ENCODE measurements at places on chromosomes 3 and 15.

GRCh38 chr3:122067214-122067550, 12.0 kb downstream of the CD86 start:
- no peak for DNase-seq

- DNase-seq: no peak
Observed at GRCh38 chr15:81117136-81117535, 16.9 kb upstream of the CFAP161 start.

DNA sequence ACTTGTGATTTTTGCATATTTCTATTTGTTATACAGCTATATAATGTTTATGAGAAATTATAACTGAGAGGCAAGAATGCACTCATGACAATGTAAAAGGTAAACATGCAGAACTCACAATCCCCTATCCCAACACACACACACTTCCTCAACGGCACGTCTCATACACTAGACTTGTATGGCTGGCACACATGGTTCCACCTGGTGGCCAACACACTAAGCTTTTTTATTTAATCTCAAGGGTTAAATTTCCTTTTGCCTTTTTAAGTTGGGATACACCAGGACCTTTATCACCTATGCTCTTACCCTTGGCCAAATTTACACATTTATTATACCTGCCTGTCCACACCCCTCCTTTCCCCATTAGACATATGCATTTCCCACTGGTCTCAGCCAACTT, 88.6 kb upstream of the PSMD6 start:
- DNase-seq: no peak

DNA sequence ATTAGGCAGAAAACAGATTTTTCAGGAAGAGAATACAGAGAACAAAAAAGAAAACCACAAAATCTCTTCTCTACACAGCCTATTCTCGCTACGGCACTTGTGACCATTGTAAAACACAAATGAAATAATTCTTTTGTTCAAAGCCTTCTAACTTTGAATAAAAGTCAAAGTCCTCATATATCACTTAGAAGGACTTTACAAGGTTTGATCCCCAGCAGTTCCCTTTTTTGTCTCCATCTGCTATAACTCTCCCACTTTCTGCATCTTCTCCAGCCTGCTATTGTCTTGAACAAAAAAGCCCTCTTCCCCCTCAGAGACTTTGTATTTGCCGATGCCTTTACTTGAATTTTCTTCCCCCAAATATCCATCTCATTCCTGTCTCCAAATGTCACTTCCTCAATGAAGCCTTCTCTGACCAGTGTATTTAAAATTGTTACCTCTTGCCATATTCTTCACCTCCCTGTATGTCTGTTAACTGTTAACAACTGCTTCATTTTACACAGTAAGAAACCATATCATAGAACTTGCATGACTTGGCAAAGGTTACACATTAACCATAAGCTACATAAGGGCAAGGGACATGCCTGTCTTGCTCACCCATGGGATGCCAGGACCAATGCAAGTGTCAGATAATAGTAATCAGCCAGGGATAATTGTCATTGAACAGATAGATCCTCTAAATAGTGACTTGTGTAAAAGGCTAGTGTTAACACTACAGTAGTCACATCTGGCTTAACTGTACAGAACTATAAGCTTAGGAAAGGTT, 122.4 kb downstream of the CBLB start:
- DNase-seq: no peak

GRCh38 chr3:53236112-53236841, 19.5 kb downstream of the TKT start:
- no peak for DNase-seq

GRCh38 chr3:27943106-27943505, 221.0 kb upstream of the EOMES start:
- DNase-seq: no peak

DNA sequence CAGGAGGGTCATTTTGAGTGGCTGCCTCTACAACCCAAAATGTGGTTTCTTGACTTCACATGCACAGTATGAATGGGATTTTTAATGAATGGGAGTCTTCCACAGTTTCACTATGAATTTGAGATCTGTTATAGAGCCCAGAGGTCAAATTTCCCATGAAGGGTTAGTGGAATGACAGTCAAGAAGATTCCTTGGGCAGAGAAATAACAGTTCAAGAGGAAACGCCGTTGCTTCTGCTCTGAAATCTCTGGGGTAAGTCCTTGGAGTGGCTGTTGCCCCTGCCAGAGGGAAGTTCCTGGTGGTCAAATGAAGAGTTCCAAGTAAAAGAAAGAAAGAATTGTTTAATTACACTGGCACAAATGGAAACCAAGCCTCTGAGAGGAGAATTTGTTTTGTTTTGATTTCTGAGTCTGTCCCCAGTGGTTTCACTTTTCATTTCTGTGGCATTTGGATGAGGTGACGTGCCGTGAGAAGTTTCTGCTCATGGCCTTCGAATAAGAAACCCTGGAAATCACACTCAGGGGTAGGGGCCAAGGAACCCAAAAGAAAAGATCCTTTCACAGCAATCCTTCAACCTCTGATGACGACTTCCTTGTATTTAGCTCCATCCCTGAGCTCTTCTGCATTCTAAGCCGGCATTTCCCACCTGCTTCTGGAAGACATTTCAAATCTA, 77.5 kb upstream of the IL12A start:
- DNase-seq: no peak

- DNase-seq: no peak
Observed at GRCh38 chr3:117603097-117603496, 893.5 kb downstream of the TUSC7 start.

GRCh38 chr3:45969116-45969515, 25.9 kb downstream of the CXCR6 start:
- DNase-seq: no peak

GRCh38 chr3:135930255-135930654, 35.3 kb upstream of the PPP2R3A start:
- no peak for DNase-seq

DNA sequence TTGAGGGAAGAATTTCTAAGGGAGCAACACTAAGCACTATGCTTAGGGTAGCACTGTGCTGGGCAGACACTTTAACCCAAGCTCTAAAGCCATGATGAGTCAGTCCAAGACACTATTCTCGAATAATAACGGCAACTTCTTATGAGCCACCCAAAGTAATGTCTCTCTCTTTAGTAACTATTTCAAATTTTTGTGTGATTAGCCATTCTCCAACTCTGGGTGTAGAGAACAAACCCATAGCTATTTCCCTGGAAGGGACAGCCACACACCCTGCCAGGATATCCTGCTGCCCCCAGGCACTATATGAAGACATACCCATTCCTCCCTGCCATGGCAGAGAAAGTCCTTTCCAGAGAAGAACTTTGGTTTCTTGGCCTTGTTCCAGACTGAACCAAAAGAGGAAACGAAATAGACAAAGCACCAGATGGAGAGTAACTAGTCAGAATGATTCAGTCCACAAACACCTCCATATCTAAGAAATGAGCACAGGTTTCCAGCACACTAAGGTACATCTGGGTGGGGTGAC, 384.9 kb upstream of the THBS1 start:
- no peak for DNase-seq

DNA sequence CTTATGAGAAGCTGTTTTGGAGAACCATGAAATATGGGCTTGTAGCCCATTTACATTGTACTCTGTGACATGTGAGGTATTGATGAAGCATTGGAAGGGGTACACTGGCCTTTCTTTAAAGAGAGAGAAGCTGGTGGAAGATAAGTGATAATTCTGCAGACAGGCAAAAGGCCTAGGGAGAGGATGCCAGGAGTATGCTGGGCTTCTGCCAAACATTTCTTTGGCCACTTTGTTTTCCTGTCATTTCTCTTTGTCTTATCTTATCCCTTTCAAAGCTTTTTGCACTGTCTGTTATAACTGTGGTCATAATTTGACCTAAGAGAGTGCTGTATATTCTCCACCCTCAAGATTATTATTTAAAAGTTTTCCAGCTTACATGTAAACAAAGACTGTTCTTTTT, 109.6 kb upstream of the SEMA6D start:
- no peak for DNase-seq

DNA sequence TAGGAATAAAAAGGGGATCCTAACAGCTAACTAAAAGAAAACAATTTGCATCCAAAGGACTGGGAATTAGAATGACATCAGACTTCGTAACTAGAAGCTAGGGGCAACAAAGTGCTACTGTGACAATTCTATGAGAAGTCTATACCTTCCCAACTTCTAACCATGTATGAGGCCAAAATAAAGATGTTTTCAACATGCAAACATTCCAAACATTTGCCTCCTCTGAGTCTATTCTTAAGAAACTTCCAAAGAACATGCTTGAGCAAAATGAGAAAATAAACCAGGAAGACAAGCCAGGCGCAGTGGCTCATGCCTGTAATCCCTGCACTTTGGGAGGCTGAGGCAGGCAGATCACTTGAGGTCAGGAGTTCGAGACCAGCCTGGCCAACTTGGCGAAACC, 13.1 kb upstream of the RNF7 start:
- DNase-seq: no peak

Data from stimulated activated CD4-positive, alpha-beta T cell treated with anti-CD3 and anti-CD28 coated beads, Interleukin-2, amount 100 ng/mL, for 48 hours (primary cell).